ENCODE measurements at places on chromosomes 2 and 18.

- peak; percentile 27 for DNase-seq
These were observed 137.2 kb downstream of the TRIM43 start for GRCh38 chr2:95728878-95729596.

- no peak for DNase-seq
These were observed 57.6 kb downstream of the BMP10 start for GRCh38 chr2:68813596-68813995.

DNA sequence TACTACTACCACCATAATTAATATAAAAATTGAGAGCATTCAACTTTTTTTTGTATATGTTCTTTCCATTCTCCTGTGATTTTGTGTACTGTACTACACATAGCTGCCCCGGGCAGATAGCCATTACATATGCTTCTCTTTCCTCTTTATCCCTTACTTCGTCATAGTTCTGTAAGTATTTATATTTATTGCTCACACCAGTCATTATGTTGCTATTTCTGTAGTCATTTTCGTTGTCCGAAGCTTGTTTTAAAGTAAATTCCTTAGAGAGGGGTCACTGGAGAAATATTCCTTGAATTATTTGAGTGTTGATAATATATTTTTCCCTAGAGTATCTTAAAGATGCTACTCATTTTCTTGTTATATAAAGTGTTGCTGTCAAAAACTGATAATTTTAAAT is 144.0 kb downstream of the CLIP4 start:
- no peak for DNase-seq

- DNase-seq: no peak
These were observed 21.6 kb upstream of the AAK1 start for GRCh38 chr2:69665152-69665551.

- no peak for DNase-seq
These were observed 171.1 kb upstream of the SKOR2 start for GRCh38 chr18:47422524-47422923.

DNA sequence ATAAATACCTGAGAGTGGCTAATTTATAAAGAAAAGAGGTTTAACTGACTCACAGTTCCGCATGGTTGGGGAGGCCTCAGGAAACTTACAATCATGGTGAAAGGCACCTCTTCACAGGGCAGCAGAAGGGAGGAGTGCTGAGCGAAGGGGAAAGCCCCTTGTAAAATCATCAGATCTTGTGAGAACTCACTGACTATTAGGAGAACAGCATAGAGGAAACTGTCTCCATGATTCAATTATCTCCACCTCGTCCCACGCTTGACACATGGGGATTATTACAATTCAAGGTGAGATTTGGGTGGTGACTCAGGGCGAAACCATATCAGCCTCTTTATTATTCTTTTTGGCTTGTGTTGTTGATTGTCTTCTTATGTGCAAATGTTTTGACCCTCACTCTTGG is 76.2 kb downstream of the WDR7 start:
- peak; percentile 40 for DNase-seq

DNA sequence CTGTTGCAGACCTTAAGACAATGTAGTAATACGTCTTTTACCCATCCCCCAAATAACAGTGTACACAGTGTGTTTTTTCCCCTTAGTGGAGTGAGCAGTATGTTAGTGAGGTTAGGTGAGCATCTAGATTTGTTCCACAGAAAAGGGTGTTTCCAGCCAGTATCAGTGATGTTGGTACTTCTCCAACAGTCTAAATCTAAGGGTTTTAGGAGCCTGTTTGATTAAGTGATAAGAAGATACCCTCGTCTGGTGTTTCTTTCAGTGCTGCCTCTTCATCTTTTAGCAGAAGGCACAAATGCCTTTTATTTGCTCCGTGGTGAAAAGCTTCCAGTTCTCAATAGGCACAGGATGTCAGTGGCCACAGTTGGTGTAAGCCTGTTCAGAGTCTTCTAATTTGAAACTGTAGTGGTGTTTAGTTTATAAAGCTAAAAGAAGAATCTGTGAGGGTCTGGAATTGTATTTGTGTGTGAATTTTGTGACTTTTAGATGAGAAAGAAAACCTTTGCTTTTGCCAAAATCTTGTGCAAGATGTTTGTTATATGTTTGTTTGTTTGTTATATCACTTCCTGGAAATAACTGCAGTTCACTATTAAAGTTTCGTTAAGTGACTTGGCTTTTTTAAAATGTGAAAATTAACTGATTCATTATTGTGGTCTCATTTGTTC is 71.2 kb downstream of the MAP4K4 start:
- DNase-seq: no peak

GRCh38 chr2:236691799-236692167 is 122.2 kb downstream of the ACKR3 start:
- no peak for DNase-seq

GRCh38 chr2:210997373-210997772 is 441.0 kb downstream of the CPS1 start:
- no peak for DNase-seq

GRCh38 chr2:132703396-132703795 is 33.4 kb upstream of the LYPD1 start:
- DNase-seq: no peak

GRCh38 chr2:181178130-181178529 is 197.7 kb downstream of the UBE2E3 start:
- no peak for DNase-seq

DNA sequence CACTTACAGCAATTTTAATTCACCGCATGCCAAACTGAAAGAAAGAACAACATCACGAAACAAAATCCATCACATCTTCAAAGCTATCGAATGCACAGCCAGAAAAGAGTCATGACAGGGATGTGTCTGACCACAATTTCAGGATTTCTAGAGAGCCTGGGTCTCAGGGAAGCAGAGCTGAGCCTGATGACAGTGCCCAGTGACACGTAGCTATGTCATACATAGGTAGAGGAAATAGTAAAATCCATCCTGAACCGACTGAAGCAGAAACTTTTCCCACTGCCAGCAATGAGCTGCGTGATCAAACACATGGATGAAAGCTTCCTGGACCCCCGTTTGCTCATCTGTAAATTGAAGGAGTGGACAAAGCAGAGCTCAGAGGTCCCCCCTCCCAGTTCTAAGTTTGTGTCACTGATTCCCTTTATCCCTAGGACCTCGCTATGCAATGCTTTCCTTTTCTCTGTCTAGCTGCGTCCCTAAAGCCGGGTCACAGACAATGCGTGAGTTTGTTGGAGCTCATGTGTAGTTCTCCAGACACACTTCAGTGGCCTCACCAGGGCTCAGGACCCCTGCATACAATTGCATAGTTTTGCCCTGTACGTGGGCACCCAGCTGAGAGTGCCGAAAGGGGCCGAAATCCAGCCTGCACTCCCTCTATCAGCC is 37.6 kb downstream of the CCBE1 start:
- DNase-seq: no peak

- DNase-seq: no peak
These were observed 939.6 kb upstream of the CNTNAP5 start for GRCh38 chr2:123085484-123085883.

DNA sequence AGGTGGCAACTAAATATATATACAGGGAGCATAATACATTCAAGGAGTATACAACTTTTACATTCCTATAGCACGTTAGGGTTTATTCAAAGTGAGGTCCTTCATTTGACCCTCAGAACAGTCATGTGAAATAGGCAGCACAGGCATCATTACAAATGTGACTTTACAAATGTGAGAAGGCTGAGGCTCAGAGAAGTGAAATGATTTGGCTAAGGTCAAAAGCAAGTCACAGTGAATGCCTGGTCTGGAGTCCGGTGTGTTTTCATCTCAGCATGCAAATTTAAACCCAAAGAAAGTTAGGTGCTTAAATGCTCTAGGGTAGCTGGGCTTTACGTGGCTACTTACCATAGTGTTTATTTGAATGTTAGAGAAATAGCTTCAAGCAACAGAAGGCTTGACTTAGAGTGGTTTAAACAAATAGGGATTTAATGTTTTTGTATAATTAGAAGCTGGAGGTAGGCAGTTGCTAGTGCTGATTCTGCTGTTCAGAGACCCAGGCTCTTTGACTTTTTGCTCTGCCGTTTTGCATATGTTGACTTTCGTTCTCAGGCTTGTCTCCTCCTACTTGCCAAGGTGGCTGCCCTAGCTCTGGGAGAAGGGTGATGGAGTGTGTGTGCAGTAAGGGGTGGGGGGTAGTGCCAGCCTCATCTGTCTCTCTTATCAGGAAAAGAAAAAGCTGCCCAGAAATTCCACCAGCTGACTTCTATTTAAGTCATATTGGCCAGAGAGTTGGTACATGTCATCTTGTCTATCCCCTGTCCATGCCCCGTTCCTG is 89.2 kb downstream of the PLCL1 start:
- no peak for DNase-seq

GRCh38 chr18:3055816-3056215 is 42.9 kb upstream of the LPIN2 start:
- DNase-seq: no peak

DNA sequence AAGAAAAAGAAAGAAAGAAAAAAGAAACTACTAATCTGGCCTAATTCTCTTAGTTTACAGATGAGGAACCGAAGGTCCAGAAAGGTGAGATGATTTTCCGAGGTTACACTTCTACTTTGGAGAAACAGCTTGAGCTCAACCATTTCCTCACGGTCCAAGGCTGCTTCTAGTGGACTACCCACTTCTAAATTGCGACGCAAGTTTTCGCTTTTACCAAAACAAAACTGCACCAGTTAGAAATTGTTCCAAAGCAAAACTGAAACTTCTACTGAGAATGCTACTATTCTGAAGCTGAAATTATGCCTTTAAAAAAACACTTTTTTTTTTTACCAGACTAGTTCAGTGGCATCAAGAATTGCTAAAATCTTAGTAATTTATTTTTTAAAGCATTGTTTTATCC is 101.6 kb downstream of the INO80D start:
- no peak for DNase-seq

DNA sequence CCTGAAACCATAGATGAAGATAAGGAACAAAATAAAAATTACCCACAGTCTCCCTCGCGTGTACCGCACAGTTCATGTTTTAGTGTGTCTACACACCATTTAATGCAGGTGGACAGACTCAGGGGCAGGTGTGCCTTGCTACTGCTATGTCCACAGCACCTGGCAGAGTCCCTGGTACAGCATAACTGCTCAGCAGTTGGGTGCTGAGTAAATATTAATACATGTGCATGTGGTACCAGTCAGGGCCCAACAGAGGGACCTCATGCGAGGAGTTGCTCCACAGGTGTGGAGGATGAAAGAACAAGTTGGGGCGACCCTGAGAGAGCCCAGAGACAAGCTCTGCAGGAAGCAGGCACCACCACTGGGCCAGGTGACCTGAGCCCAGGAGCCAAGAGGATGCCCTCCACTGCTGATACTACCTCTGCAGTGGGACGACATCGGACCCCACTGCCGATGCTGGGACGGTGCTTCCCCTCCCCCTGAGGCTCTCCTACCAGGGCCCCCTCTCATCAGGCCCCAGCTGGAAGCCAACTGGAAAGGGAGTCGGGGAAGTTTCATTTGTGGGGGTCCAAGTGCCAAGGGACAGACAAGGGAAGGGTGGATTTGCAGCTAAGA is 100.8 kb downstream of the NEDD4L start:
- DNase-seq: no peak

DNA sequence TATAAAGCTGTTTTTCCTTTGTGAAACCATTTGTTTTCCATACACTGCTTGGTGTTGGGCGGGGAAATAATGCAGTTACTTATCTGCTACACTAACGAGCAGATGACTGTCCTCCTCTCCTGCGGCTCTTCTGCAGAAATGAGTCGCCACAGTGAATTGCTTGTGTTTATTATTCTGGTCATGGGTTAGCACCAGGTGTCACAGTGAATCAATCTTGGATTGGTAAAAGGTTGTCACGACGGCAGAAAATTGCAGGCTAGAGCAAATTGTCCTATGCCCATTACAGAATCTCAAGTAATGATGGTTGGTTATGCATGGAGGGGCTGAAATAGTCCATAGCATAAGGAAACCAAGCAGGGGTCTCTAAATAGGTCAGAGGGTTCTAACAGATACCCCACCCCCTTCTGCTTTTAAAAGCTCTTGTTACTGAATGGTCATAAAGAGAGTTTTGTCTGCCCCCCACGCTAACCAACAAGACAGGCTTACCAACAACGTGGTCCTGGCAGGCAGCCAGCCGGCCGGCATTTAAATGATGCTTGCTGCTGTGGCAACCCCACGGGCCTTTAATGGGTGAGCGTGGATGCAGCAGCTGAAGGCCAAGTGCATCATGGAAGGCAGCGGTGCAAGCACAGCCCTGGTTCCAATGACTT is 29.5 kb downstream of the RAB31 start:
- no peak for DNase-seq

DNA sequence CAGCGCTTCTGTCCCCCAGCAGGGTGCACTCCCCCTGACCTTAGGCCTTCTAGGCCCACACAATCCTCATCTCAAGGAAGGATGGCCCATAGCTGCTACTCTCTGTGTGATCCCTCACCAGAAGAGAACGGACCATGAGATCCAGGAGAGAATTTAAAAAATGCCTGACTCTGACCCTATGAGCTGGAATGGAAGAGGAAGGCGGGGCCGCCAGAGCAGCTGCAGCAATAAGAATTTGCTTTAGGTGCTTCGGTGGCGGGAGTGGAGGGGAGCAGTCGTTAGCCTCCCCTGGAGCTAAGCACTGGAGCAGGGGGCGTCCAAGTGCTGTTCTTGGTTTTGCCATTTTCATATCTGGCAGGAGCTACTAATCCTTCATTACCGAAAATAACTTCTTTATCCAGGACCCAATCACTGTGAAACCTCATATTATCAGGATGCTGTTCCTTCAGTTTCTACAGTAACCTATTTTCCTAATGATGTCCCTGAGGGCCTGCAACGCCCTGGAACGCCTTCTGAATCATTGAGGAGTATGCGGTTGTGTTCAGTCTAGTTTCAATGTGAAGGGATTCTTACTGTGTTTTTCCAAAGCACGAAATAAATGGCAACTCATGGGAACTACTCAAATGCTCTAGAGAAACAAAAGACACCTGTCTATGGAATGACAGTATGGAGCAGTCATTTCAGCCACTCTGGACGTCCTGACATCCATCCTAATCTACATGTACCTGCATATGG is 105.1 kb upstream of the SIX2 start:
- no peak for DNase-seq

GRCh38 chr2:172101821-172102390 is 794 bp downstream of the DLX2 start:
- no peak for DNase-seq

DNA sequence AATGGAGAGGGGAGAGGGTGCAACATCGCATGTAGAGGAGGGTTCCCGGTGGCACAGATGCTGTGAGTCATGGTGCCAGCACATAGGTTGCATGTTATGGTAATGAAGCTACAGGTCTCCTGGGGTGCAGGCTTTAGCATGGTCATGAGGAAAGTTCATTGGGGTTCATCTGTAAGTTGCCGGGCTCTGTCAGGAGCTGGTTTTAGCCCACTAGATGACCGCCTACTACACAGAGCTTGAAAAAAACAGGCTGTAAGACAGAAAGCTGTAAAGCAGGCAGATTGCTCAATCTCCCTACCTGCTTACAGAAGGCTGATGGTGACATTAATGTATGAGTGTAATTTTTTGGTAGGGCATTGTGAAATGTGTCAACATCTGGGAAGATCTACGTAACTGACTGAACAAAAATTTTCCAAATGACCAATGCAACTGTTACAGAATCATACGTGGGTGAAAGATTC is 23.9 kb downstream of the DYSF start:
- DNase-seq: no peak

DNA sequence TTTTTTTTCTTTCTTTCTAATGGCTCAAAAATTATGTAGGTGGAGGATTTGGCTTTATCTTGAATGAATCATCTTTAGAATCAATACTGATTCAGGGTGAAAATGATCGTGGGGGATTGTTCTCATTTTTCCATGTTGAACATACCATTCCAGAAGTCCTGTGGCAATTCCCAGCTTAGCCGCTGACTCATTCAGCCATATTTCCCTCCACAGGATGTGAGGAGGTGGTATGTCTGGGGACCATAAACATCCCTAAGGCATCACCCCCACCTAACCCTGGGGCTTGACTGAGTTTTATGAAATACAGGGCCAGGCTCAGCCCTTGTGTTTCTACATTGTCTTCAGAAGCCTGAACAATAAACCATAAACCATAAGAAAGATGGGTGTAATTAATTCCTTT is 92.7 kb upstream of the FN1 start:
- no peak for DNase-seq
